ENCODE measurements at places on chromosomes 5 and 9. TPM values are rescaled to one million over a fixed set of nuclear protein-coding genes. Genes with fewer than 3 reads are reported as not detected.

ANKRD33B gene
- 1.5 TPM for polyA plus RNA-seq

NUDT12 gene
- polyA plus RNA-seq: 27.8 TPM

RXFP3 gene
- 0.11 TPM for polyA plus RNA-seq

DNA sequence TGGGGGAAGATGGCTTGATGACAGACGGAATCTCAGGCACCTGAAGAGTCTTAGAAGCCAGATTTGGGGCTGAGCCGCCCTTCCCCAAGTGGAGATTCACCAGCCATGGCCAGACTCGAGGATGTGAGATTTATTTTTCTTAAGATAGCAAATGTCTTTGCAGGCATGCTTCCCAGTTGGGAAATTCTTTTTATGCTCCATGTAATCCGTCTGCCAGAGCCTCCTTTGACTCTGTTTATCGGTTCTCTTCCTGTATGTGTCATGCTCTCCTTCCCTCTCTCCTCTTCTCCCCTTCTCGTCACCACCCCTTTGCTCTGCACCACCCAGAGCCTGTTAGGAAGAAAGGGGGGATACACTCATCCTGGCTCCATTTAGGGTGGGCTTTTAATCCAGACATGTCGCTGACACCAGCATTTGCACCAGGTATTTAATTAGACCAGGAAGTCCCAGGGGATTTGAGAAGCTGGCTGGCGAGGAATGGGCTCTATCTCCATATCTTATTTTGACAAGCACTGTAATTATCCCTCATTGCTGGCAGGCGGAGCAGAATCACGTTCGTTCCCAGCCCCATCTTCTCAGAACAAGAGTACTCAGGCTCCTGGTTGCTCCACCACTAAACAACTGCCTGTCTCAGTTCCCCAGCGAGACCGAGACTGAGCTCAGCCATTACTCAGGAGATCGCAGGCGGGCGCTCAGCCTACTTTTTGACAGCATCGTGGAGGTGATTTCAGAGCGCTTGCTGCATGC is 50.9 kb downstream of the KCNIP1 start:
- DNase-seq: no peak

- no peak for DNase-seq
These were observed 2.2 kb downstream of the FAM219A start for GRCh38 chr9:34456151-34456550.

DNA sequence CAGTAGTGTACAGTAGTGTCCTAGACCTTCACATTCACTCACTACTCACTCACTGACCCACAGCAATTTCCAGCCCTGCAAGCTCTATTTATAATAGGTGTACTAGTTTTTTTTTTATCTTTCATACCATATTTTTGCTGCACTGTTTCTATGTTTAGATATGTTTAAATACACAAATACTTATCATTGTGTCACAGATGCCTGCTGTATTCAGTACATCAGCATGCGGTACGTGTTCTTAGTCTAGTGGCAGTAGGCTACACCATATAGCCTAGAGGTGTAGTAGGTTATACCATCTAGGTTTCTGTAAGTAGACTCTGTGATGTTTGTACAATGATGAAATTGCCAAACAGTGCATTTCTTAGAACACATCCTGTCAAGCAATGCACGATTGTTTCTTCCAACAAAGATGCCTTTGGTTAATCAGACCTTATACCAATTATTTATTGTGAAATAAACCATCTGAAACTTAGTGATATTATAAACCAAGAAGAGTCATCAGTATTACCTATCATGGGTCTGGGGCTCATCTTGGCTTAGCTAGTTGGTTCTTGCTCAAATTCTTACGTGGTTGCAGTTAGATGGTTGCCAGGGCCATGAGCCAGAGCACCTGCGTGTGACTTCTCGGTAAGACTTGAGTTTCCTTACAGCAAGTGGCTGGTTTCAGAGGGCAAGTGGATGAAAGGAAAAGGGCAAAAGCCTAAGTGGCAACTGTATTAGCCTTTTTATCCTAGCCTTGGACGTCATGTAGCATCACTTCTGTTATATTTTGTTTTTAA is 41.1 kb downstream of the ERBIN start:
- DNase-seq: no peak

GRCh38 chr9:111815285-111816070 is 20.7 kb upstream of the SHOC1 start:
- DNase-seq: no peak

DNA sequence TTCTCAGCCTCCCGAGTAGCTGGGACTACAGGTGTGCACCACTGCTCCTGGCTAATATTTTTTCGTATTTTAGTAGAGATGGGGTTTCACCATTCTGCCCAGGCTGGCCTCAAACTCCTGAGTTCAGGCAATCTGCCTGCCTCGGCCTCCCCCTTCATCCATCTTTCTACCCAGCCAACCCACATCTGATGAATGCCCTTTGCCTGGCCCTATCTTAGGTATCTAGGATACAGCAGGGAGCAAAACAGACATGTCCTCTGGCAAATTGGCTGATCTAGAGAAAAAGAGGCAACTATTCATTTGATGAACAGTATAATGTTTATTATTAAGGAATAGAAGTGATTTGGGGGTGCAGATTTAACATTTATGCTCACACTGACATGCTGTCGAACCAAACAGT is 123.0 kb downstream of the TRIO start:
- DNase-seq: no peak

DNA sequence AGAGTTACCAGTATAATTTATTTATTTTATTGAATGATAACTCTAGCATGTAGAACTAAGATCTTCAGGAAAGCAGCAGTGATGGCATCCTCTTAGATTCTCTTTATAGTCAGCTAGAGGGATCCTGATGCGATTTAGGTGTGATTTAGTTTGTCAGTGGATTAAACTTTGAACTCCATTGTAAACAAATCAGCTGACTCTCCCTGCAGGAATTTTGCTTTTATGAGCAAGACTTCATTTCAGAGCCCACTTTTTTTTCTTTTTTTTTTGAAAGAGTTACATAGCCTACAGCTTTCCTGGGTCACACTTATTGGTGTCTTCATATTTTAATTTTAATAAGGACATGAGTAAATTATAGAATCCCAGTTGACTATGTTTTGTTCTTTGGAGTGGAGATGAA is 93.8 kb upstream of the SEMA6A start:
- DNase-seq: no peak

- DNase-seq: no peak
These were observed 122.5 kb downstream of the TRPM3 start for GRCh38 chr9:70998962-70999361.

- no peak for DNase-seq
These were observed 15.4 kb downstream of the SERINC5 start for GRCh38 chr5:80240368-80240986.

GRCh38 chr5:8701251-8701650 is 832.3 kb downstream of the MTRR start:
- DNase-seq: no peak

- DNase-seq: no peak
These were observed 502 bp upstream of the PTGR1 start for GRCh38 chr9:111599955-111600343.

DNA sequence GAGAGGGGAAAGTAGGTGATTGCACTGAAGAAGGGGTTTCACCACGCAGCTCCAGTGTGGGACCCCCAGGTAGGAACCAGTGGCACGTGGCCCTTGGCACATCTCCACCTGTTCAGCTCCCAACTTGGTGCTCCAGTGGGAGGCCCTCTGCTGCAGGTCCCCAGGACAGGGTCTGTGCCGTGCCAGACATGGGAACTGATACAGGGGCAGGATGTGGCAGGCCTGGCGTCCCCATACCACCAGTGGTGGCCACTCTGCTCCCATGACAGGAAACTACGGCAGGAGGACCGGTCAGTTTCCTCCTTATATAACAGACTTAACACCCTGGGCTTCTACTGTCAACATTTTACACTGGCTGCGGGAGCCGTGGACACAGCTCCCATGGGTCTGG is 67.3 kb downstream of the PSMB7 start:
- no peak for DNase-seq

DNA sequence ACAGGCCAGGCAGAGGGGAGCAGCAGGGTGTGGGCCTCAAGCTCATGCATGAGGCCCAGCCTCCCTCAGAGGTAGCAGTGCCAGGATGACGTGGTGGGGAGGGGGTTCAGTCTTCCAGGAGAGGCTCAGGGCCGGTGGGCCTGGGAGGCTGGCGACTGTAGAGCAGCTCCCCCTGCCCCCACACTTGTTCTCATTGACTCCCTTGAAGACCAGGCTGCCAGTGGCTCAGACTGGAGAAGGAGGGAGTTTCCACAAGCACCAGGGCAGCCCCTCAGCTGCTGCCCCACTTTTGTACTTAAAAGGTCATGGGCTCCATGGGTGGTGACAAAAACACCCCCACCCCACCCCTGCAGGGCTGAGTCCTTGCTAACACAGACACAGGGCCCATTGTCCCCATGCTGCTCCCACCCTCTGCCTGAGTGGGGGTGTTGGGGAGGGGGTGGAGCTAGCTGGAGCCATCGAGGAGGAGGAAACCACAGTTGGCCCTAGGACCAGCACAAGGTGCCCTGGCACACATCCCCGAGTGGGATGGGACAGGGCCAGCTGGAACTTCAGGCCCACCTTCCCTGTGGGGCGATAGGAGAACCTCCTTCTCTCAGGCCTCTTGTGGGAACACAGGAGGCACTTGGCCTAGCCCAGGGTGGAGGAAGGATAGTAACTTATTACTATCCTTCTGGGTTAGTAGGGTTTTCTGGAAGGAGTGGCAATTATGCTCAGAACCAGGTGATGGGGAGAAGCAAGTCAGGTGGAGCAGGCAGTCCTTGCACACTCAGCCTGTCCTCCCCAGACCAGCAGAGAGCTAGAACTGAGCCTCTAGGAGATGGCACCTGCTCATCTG is 10.7 kb downstream of the PDLIM4 start:
- no peak for DNase-seq

DNA sequence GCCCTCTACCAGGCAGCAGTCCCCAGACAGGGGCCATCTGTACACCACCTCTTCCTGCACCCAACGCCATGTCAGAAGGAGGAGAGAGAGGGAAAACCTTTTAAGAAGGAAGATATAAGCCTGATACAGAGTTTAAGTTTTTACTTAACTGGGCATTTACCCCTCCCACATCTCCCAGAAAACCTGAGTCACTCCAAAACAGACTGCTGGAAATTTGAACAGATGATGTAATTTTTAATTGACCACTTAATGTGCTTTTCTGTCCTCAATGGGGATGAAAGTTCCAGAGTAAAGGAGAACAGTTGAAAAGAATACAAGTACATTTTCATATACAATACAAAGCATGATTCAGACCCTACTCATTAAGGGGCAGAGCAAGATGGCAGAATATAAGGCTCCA is 63.9 kb downstream of the TTC39B start:
- no peak for DNase-seq

DNA sequence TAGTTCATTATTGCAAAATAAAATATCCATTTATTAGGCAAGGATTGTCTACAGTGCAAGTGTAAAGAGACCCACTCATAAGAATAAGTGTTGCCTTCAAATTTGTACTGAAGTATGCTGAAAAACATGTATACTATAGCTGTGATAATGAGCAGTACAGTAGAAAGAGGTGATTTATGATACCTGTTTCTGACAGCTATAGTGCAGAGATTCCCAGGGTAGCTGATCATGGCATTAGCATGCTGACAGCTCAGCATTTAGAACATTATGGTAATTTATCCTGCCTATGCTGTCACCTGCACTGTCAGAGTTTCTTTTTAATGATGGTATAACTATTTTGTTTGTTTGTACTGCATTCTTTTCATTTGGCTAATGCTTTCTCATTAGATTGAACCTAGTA is 177.6 kb upstream of the TLX3 start:
- no peak for DNase-seq

DNA sequence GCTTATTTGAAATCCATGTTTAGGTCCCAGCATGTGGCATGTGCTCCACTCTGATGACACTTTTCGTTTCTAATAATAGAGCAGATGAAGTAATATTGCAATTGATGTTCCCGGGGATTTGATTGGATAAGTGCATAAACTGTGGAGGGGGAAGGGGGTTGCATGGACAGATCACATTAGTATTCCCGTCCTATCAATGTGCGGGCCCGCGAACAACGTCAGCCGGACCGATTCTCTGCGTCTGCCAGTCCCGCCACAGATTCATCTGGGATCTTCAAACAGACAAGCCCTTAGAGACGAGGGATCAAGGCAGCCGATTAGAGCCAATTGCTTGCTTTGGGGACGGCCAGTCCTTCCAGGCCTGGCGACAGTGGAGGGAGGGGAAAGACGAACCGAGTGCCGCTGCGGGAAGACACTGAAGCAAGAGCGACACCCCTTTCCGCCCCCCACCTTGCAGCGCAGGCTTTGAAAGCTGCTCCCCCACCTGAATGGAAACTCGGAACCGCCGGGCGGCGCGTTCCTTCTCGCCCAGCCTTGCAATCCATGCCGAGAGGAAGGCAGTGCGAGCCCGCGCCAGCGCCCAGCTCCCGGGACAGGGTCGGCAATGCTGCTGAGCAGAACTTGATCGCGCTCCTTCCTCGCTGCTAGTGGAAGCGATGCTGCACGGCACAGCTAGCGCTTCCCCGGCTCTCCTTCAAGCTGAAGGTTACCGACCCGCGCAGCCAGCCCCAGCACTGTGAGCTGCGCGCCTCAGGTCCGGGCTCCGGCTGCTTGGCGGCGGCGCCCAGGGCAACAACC is at the start of gene RGS7BP:
TSS of gene RGS7BP (plus strand) at position 247 of the 798 bp plus-strand sequence. CDS start 610 bp downstream, outside the sequence.
- DNase-seq: no peak

DNA sequence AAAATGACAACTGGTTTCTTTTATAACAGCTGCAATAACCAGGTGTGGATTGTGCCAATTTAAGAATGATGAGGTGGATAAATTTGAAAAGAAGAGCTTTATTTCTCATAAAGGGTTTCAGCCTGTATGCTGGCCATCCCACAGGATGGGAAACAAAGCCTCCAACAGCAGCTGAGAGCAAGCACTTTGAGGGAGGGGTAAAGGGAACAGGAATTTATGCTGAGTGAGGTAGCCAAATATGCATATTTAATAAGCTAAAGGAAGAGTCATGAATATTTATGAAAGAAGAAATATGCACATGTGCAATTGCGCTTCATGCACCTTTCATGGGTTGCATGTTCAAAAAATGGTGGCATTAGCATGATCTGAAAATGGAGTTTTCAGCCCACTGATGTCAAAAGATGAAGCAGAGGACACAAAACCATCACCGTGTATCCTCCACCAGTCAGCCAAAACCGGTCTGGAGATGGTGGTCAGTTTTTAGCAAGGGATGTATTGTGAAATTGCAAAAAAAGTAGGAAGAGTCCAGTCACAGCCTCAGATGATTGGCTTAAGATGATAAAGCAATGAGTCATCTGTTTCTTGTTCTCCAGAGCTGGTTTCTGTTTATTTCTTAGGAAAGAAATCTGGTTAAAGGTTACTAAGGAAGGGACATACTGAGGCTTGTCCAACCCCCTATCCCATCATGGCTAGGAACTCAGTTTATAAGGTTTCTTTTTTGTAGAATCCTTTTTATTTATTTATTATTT is 47.9 kb downstream of the DEPDC1B start:
- DNase-seq: no peak

- DNase-seq: no peak
These were observed 32.2 kb downstream of the NDUFS6 start for GRCh38 chr5:1833264-1834021.

DNA sequence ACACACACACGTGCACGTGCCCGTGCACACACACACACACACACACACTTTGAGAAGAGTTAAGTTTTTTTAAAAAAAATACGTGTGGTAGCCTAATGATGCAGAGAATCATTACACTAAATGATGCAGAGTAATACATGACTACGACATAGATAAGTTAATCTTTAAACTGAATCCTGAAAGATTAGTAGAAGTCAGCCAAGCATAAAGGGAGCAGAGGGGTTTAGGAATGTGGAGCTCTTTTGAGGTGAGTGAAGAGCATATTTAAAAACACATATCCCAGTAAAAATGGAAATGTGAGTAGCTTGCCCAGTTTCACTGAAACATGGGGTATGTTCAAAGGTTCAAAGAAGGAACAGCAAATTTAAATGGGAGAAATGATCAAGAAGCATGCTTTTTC is 61.3 kb upstream of the TYRP1 start:
- no peak for DNase-seq

Data from left renal pelvis (tissue), 4 donors.